Hypothalamus (tissue), 51 donors: ENCODE measurements at places on chromosomes 5 and 9.

GRCh38 chr9:104850786-104851545, 77.0 kb downstream of the ABCA1 start:
- no peak for DNase-seq

DNA sequence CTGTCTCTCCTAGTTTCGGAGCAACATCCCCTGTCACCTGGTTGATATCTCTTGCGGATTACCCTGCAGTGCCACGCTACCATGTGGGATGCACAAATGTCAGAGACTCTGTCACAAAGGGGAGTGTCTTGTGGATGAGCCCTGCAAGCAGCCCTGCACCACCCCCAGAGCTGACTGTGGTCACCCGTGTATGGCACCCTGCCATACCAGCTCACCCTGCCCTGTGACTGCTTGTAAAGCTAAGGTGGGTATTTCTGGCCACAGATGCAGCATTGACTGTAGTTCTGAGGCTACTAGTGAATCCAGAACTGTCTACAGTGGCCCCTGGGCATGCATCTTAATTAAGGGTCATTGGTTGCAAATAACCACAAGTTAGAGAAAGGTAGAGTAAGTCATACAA, 50.8 kb downstream of the AQP7 start:
- DNase-seq, result no peak

- DNase-seq, result no peak
Measured at GRCh38 chr9:133897675-133898074, 94.4 kb downstream of the VAV2 start.

GRCh38 chr9:98009437-98009836, 26.3 kb downstream of the ANP32B start:
- DNase-seq, result no peak

DNA sequence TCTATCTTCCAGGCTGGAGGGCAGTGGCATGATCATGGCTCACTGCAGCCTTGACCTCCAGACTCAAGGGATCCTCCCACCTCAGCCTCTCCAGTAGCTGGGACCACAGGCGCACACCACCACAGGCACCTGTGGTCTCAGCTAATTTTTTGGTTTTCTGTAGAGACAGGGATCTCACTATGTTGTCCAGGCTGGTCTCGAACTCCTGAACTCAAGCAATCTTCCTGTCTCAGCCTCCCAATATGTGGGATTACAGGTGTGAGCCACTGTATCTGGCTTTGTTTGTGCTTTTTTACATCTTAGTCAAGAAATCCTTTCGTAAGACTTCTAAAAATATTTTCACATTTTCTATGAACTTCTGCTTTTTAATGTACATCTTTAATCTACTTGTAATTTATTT, 116.9 kb downstream of the DENND1A start:
- no peak for DNase-seq

DNA sequence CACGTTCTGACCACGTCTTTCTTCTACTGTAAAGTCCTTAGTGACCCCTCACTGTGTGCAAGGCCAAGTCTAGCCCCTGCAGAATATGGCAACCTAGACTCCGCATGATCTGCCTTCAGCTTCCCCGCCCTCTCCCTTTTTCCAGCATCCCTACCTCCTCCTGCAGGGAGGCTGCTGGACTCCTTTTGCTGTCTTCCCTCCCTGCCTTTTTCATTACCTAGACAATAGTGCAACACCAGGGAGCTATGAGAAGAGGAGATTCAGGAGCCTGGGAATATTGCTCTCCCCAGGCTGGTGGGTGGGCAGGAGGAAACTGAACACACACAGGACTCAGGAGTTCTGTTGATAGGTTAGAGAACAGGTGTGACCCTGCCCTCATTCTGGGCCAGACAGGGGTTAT, 33.1 kb upstream of the LARP1 start:
- no peak for DNase-seq

DNA sequence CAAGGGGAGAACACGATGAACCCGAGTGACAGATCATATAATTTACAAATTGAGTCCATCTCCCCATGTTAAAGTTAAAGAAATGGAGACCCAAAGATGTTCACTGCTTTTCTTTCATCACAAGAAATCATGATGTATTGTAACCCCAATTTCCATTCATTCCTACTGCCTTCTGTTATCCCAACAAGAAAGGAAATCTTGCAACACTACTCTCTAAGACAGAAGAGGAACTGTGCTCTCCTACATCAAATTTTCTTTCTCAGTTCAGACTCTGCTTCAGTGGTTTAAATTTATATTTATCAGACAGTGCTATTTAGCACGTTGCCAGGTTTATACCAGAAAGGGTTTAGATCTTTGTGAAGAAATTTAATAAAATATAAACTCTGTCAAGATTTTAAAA, 83.8 kb upstream of the RASA1 start:
- no peak for DNase-seq

GRCh38 chr5:156178117-156178516, 148.8 kb upstream of the SGCD start:
- no peak for DNase-seq

- DNase-seq, result peak; percentile 84
Measured at GRCh38 chr9:129885670-129886106, 50.4 kb downstream of the USP20 start.

DNA sequence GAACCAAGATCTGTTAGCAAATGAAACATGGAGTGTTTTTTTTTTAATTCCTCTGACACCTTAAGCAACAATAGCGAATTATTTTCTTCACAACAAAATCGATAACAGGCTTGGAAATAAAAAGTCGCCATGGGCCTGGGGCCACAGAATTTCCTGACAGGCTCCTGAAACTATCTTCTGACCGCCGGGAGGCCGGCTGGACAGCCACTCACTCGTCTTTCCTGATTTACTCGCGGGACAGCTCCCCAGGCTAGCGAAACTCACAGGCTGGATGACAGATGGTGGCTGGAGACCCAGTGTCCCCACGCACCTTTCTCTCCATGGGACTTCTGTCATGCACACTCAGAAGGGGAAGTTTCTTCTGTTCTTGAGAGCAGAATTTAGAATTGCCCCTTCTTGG, 143.3 kb upstream of the IRX2 start:
- no peak for DNase-seq

GRCh38 chr5:112467485-112467884, 48.4 kb upstream of the EPB41L4A start:
- no peak for DNase-seq

GRCh38 chr5:172845154-172845553, 11.1 kb downstream of the ERGIC1 start:
- no peak for DNase-seq

- no peak for DNase-seq
Measured at GRCh38 chr9:124197177-124198095, 60.3 kb upstream of the NEK6 start.

GRCh38 chr5:151812757-151813309, 41.1 kb downstream of the G3BP1 start:
- no peak for DNase-seq

DNA sequence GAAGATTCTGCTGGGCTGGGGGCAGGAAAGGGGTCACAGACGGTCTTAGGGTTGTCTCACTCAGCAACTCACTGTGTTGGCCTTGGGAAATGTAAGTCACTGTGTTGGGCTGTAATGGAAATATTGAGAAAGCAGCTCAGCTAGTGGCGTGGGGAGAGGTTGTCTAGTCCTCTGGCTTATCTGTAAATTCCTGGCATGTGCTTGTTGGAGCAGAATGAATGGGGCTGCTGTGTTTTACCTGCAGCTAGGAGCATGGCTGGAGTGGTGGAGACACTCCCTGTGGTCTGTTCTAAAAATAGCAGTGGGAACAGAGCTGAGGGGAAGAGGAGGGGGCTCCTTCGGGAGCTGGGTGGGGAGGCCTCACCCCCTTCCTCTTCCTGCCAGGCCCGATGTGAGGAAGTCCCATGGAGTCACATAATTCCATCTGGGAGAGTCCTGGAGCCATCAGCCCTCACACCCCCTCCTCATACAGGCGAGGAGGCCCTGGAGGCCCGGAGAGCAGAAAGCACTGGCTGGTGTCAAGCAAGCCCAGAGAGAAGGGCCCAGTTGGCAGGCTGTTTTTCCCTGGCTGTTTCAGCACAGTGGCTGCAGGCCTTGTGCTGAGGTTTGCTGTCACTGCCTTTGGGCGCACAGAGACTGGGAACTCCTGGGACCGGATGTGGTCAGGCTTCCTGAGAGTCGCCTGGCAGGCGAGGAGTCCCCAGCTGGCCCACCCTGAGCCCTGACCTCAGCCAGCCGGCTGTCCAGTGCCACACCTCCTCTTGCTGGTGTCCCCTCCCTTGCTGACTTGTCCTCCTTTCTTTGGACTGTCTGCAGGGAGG, 84.9 kb downstream of the RGS3 start:
- no peak for DNase-seq

DNA sequence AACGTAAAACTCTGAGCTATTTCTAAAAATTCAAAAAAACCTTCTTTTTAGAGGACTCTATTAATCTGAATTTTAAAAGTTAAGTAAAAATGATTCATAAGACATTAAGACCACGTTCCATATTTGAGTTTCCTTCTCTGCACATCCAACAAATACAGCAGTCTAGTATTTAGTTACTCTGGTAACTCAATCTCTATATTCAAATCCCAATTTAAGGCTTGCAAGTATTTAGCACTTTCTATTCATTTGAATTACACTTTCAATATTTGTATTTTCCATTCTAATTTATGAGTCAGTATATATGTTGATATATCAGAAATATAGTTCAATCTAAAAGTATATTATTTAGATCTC, 17.7 kb downstream of the RFX3 start:
- no peak for DNase-seq

GRCh38 chr5:93602241-93603077, 19.4 kb downstream of the NR2F1 start:
- no peak for DNase-seq

DNA sequence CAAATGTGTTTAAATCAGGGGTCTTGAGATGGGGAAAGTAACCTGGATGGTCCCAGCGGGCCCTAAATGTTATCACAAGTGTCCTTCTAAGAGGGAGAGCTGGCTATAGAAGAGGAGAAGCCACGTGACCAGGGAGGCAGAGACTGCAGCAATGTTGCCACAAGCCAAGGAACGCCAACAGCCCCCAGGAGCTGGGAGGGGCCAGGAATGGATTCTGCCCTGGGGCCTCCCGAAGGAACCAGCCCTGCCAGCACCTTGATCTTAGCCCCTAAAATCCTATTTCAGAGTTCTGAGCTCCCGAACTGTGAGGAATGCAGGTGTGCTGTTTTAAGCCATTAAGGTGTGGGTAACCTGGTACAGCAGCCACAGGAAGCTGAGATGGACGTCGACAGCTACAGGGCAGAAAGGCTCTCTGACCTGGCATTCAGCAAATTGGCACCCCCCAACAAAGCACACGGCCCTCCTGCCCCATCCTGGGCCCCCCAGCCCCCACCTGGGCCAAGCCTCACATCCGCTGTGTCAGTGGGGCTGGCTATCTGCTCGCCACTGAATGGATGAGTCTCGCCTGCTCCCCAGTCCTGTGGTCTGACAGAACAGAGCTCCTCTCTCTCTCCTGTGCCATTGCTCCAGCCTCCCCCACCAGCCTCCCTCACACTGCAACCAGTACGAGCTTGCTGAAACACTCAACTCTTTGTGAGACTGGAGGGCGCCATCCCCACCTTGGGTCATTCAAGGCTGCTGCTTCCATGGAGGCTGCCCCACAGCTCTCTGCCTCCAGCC, 78.8 kb downstream of the ADAMTS2 start:
- no peak for DNase-seq

DNA sequence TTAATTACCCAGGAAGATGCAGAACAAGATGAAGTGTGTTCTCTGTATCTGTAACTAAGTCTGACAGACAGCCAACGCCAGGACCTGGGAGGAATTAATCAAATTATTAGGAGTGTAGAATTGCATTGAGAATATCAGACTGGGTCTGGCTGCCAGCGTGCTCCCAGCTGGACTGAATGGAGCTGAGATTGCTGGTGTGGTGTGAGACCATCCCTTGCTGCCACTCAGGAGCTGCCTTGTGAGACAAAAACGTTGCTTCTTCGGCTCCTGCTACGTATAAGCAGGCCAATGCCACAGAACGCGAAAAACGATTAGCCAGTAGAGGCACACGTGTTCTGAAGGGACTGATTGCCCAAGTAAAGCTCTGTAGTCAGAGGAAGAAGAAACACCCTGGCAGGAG, 66.8 kb downstream of the AMBP start:
- no peak for DNase-seq

- no peak for DNase-seq
Measured at GRCh38 chr5:86626149-86626548, 8.4 kb downstream of the COX7C start.

- no peak for DNase-seq
Measured at GRCh38 chr5:43583724-43584123, 19.3 kb upstream of the NNT start.

DNA sequence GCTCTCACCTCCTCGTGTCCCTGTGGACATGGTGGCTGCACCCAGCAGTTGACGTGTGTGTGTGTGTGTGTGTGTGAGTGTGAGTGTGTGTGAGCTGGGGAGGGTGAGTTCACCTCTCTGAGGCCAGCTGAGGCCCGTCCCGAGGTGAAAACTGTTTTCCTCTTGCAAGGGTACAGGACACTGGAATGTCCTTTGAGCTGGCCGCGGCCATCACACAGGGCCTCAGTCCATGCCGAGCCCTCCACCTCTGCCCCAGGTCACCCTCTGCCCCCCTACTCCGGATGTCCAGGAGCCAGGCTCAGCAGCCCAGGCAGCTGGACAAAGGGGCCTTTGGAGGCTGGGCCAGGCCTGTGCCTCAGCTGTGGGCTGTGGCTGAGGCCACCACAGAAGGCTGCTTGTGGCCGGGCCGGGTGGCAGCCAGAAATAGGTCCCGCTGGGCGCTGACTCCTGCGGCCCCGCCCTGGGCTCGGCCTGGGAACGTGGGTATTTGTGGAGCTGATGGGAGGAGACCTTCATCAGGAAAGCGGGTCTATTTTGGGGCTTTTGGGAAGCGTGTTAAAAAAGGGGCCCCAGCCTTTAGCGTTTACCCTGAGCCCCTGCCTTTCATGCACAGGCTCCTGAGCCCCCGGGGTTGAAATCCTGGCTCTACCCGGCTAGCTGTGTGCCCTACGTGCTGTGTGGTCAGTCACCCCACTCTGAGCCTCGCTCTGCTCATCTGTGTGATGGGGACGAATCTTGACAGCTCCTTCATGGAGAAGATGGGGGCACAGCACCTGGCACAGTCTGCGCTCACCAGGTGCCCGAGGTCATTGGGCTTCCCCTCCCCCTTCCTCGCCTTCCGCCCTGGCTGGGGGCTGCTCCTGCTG, 75.1 kb upstream of the IER5L start:
- DNase-seq, result peak; percentile 77

DNA sequence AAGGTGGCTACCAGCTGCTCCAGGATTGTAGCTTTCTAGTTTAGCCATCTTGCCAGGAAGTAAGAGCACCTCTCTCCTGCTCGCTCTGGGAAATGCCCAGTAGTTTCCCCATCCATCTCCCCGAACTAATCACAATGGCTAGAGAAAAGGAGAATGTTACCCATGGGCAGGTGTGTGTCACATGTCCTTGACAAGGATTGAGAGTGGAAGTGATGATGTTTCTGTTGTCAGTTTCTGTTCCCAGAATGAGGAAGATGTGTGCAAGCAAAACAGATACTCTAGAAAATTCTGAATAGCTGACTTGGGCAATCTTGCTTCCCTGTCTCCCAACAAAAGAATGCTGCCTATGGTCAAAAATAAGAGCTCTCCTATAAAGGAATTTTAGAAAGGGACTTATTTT, 429.5 kb downstream of the EBF1 start:
- no peak for DNase-seq

GRCh38 chr9:27628311-27628710, 55.0 kb upstream of the C9orf72 start:
- no peak for DNase-seq
